ENCODE measurements at places on chromosomes 4 and X. TPM values are rescaled to one million over a fixed set of nuclear protein-coding genes. Genes with fewer than 3 reads are reported as not detected.

The P2RY8 gene
- 0.72 TPM for total RNA-seq

The TBCK gene
- 23.8 TPM for total RNA-seq

The TMEM150C gene
- total RNA-seq, result 0.07 TPM

The KLHL8 gene
- total RNA-seq, result 16.8 TPM

The CENPVL1 gene
- total RNA-seq, result not detected

The CSAG2 gene
- not detected for total RNA-seq

The IBSP gene
- total RNA-seq, result not detected

The OTUD6A gene
- not detected for total RNA-seq

The F11 gene
- total RNA-seq, result not detected

The F8A2 gene
- not detected for total RNA-seq

The MAGEE2 gene
- not detected for total RNA-seq
